ENCODE measurements at places on chromosomes 7 and 10.
A peak's percentile ranks its signal among the peaks of the same experiment; 100 is the strongest.

GRCh38 chr7:229184-229964, 37.0 kb downstream of the FAM20C start:
- no peak for DNase-seq

DNA sequence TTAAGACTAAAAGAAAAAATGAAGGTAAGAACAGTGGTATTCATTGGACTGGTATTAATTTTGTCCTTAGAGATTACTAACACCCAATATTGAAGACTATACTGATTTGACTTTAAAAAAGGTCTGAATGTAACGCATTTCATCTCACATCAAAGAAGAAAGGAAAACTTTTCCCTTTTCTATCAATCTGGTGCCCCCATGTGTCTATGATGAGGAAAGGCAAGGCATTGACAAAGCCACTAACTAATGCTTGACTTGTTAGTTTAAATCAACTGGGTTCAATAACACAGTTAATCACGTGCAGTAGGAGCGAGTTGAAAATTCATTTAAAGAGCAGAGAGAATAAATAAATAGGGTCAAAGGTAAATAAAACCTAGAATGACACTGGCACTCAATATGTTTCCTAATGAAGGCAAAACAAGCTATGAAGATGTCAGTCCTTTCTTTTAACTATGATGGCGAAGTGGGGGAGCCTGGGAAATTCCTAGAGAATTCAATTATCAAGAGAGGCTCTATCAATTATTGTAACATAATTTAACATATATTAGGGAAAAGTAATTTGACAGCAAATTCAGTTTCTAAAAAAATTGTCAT, 180.9 kb downstream of the ANK3 start:
- peak; percentile 6 for DNase-seq

DNA sequence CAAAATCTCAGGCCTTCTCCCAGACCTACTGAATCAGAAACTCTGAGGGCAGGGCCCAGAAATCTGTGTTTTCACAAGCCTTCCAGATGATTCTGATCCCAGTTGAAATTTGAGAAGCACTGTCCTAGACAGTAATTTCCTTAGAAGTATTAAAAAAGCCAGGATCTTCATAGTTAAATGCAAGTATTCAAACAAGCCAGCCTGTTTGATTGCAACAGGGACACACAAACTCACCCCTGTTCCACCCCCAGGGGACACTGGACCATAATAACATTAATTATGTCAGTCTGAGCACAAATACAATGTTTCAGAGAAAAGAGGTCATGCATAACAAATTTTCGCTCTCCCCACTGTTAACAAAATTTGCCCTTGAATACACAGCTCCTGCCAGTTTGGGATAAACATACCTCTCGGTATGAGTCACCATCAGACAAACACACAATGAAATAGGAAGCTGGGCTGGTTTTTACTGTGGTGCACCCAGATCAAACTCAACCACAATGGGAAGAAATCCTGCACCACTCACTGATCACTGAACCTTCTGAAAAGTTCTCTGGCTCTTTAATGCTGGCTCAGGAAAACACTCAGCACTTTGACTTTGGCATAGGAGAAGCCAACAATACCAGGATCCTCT, 34.3 kb downstream of the ABLIM1 start:
- no peak for DNase-seq

GRCh38 chr7:63065684-63066083, 933.0 kb upstream of the ZNF722 start:
- DNase-seq: no peak

DNA sequence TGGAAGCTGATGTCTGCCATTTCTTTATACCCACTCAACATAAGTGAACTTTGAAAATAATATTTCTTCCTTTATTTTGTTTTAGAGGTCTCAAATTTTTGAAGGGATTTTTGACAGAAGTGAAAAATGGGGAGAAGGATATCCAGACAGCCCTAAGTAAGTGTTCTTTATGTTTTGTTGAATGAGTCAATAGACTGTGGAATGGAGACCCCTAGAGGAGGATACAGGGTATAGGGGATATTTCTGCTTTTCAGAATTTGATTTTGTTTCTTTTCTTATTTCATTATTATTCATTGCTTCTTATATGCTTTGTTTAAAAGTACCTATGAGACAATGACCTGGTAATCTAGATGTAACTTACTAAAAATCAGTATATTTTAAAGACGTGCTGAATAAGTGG, 34.4 kb downstream of the PLEKHA8 start:
- no peak for DNase-seq

DNA sequence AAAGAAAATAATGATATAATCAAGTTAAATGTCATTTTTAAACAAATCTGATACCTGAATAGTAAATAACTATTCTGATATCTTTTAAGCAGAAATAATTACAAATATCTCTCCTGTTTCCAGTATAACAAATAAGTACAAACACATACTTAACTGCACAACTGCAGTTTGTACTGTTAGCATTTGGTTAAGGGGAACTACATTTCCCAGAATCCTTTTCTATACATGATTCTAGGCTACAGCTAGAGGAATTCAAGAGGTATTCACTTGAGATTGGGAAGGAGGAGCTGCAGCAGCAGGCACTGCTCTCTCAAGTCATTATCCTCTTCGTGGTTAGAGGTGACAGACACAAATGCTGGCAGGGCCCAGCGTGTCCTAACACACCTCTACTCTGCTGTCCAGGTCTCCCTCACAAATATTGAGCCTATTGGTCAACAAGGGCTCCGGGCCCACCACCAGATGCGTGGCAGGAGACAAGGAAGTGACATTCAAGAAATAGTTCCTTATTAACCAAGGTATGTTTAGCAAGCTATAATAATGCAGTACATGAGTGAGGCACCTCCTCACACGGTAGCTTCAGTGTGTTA, 255.1 kb upstream of the MKLN1 start:
- DNase-seq: no peak

GRCh38 chr10:16770141-16770540, 47.1 kb downstream of the RSU1 start:
- DNase-seq: no peak

DNA sequence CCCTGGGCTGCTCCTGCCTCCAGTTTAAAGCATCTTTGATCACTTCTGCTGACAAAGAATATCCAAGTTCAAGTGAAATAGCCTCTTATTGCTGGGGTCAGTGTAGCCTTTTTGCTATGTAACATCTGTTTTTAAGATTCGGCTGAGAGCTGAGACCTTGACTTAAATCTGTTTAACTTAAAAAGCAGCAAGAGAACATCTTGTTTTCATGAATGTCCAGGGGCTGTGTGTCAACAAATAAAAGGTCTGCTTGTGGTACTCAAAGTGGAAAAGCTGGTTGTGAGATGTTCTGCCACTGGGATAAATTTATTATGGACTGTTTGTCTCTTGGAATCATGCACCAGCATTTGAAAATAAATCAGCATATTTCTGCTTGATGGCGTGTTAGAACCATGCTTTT, 73.2 kb downstream of the CALD1 start:
- no peak for DNase-seq

GRCh38 chr10:77049896-77050295, 587.7 kb downstream of the KCNMA1 start:
- DNase-seq: no peak

- no peak for DNase-seq
These were observed 399.0 kb upstream of the PCDH15 start for GRCh38 chr10:55200020-55200419.

- no peak for DNase-seq
These were observed 28.1 kb downstream of the LRGUK start for GRCh38 chr7:134155206-134155605.

GRCh38 chr10:67541411-67541810, 154.6 kb downstream of the CTNNA3 start:
- no peak for DNase-seq

DNA sequence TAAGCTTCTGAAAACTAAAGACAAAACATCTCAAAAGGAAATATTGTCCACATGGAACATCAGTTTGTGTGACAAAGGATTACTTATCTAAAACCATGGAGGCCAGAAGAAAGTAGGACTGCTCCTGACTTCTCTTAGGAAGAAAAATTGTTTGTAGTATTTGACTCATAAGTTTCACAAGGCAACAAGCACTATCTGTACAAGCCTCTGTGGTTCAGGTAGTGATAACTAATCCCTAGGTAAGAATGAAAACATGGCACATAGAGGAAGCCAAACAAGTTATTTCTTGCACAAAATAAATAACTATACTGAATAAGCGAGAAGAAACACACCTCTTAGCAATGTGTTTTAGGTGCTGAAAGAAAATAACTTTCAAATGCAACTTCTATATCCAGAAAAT, 30.3 kb downstream of the TFPI2 start:
- peak; percentile 65 for DNase-seq

DNA sequence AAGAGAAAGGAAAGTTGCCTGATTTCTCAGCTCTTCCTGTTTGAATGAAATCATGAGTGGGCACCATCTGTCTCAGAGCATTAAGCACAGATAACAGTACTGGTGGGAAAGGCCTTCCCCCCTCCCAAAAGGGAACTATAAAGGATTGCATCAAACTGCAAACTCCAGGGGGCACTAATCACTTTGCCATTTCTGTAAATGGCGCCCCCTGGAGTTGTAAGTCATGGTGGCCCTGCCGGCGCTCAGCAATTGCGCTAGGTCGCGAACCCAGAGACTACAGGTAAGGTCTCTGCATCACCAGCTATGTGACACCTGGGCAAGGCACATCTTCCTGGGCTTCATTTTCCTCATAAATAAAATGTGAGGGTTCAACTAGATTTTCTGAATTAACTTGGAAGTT, 11.1 kb downstream of the LRRC4 start:
- no peak for DNase-seq

DNA sequence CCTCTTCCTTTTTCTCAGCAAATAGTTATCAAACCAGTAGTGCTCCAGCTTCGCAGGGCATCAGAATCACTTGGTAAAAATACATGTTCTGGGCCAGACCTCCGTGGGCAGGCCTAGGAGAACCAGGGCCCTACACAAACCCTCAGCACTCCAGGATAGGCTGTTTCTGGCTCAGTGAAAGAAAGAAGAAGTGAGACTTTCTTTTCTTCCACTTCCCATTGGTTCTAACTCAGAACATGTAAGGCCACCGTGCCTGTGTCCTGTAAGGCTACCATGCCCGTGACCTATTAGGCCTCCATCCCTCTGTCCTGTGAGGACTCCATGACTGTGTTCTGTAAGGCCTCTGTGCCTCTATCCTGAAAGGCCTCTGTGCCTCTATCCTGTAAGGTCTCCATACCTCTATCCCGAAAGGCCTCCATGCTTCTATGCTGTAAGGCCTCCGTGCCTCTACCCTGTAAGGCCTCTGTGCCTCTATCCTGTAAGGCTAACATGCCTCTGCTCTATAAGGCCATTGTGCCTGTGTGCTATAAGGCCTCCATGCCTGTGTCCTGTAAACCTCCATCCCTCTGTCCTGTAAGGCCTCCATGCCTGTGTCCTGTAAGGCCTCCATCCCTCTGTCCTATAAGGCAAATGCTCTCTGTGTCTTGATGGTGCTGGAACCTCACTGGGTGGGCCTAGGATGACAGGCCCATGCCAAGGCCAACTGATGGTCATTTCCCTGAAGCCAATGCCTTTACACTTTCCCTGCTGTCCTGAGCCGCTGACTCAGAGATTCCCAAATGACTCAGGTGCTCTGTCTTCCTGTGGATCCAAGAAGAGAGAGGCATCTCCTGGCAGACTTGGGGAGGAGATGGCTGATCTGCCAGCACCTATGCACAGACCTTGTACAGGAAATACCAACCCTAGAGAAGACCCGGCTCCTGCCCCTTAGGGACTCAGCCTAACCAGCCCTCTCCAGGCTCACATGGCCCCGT, 96.6 kb upstream of the CACUL1 start:
- no peak for DNase-seq

GRCh38 chr7:84529480-84530205, 335.1 kb upstream of the SEMA3A start:
- DNase-seq: peak; percentile 33

- no peak for DNase-seq
These were observed 390.0 kb downstream of the TNS3 start for GRCh38 chr7:47191876-47192291.

DNA sequence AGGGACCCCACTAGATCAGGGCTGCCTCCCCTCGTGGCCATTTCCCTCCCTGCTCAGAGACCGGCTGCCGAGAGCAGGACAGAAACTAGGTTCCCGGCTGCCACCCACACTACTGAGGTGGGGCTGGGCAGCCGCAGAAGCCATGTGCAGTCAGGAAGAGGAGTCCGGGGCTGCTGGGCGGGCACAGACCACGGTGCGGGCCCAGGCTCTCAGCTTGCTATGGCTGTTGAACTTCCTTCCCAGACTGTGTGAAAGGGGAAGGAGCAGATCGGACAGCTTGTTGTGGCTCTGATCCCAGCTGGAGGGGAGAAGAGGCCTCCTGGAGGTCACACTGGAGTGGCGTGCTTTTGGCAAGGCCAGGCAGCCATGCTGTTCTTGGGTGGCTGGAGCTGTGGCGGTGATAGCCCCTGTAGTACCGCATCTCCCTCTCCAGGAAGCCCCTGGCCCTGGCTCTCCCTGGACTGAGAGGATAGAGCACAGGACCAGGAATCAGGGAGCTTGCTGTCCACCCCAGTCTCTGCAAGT, 56.8 kb downstream of the HK1 start:
- DNase-seq: no peak

GRCh38 chr7:66522518-66522917, 106.2 kb upstream of the KCTD7 start:
- no peak for DNase-seq

DNA sequence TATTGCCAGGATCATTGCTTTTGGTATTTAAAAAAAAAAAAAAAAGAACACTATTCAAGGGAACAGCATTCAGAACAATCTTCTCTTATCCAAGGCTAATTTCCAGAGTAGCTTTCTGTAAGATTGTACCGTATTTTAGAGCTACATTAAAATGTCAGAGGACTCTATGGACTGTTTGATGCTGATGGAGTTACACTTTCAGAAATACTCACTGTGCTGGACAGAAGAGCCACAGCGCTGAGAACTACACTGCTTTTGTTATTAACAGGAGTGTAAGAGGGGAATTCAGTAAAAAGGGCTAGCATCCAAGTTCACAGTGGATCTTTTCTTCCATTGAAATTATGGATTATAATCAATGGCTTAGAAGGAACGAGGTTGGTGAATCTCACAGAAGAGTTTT, 247.7 kb downstream of the AHR start:
- DNase-seq: no peak

- no peak for DNase-seq
These were observed 322.0 kb downstream of the FRMD4A start for GRCh38 chr10:14008740-14009080.

DNA sequence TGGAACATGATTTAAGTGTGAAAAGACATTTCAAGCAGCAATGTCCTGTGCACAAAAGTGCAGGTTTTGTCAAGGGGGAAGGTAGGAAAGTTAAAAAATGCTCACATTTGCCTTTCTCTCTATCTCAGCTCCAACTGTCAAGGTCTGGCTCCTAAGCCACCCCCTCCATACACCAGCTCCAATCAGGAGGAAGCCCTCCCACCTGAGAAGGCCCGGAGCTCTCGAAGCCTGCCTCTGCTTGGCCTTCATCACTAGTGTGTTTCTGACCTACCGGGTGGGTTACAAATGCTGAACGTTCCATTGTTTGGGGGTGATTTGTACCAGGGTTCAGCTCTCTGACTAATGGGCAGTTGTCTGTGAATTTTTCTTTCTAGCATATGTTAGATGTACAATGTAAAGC, 14.2 kb downstream of the CRHR2 start:
- DNase-seq: no peak
